Stimulated activated CD8-positive, alpha-beta memory T cell treated with anti-CD3 and anti-CD28 coated beads, Interleukin-4, amount 100 ng/mL, for 1 hour (primary cell): ENCODE measurements at places on chromosomes 5 and 9.

- DNase-seq = no peak
These were observed 88.6 kb downstream of the GDNF start for GRCh38 chr5:37751227-37751626.

DNA sequence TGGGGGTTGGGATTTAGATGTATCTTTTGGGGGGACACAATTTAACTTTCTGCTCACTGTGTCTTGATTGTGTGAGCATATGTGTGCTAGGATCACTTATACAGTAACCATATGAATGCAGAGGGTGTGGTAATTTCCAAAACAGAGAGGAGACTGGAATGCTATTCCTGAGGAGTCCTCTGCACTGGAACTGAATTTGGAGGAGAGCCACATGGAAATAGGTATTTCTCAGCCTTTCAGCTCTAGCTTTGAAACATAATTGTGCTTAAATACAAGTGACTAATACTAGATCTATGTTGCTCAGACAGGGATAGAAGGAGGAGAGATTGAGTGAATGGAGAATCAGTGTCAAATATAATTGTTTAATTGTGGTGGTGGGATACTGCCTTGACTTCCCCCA lies 45.5 kb downstream of the FOCAD start:
- no peak for DNase-seq

DNA sequence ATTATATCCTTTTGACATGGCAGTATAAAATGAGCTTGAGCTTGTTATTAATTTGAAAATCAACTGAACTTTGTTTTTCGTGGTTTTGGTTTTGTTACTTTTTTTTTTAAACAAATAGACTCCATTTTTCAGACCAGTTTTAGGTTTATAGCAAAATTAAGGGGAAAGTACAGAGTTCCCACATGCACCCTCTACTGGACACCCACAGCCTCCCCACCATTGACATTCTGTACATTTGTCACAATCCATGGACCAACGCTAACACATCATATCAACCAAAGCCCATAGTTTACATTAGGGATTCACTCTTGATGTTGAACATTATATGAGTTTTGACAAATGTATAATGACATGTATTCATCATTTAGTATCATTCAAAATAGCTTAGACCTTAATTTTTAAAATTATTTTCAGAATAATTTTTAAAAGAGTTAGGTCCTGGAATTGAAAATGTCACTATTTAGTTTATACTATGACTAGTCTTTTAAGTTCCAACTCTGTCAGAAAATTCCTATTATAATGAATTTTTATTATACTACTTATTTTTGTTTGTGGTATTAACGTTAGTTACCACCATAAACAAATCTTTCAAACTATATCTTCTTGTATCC lies 35.3 kb upstream of the JMY start:
- no peak for DNase-seq

DNA sequence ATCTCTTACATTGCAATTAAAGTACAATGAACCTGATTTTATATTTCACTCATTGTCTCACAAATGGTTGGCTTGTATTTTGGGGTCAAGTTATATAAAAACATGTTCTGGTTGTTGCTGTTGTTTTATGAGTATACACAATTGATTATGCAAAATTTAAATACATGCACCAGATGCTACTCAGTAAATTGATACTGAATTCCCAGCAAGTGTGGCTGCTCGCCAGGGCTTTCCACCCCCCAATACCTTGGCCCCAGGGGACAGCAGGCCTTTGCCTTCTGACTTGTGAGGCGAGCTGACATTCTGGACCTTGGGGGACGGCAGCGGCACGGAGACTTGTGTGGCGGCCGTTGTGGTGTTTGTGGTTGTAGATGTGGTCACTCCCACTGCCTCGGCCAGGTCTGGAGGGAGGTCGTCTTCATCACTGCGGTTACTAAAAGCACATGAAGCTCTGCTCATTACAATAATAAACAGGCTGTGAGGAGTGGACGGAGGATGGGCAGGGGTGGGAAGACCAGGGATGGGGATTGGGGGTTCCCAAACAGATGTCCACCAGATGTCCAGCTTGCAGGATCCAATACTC lies 27.0 kb upstream of the FRRS1L start:
- DNase-seq = no peak

- DNase-seq = no peak
These were observed 56.7 kb upstream of the EQTN start for GRCh38 chr9:27353474-27354229.

GRCh38 chr9:71990466-71990865 lies 69.9 kb downstream of the C9orf57 start:
- no peak for DNase-seq

DNA sequence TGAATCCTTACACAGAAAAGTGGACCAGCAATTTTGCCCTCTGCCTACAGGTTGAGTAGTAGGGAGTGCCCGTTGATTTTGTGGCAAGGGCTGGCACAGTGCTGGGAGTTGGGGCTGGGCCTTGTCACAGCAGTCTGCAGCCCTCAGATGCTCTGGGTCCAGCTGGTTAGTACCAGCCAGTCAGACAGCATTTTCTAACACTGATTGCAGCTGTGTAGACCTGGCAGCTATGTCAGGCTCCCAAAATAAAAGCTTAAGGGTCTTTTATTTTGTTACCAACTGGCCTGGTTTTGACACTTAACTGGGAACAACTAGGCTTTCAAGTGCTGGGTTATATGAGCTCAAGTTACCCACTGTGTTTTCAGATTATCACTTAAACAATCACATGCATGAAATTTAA lies 57.7 kb downstream of the MAT2B start:
- no peak for DNase-seq

DNA sequence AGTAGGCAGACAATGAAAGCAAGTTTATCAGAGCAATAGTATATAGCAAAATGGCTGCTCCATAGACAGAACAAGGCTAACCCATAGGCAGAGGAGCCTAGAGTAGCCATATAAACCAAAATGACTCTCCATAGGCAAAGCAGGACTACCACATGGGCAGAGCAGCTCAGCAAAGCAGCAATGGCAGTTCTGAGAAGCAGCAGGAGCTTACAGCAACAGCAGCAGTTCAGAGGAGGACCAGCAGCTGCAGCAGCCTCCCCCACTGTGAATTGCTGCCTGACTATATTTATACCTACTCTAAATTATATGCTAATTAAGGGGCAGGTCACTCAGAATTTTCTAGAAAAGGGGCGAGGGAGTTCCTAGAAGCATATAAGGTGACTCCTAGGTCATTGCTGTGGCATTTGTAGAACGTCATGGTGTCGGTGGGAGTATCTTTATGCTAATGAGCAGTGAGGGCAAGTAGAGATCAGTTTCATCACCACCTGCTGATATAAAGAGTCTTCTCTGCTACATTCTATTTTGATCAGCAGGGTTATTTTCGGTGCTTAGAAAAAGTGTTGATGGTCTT lies 1115.5 kb downstream of the DTWD2 start:
- DNase-seq = no peak

DNA sequence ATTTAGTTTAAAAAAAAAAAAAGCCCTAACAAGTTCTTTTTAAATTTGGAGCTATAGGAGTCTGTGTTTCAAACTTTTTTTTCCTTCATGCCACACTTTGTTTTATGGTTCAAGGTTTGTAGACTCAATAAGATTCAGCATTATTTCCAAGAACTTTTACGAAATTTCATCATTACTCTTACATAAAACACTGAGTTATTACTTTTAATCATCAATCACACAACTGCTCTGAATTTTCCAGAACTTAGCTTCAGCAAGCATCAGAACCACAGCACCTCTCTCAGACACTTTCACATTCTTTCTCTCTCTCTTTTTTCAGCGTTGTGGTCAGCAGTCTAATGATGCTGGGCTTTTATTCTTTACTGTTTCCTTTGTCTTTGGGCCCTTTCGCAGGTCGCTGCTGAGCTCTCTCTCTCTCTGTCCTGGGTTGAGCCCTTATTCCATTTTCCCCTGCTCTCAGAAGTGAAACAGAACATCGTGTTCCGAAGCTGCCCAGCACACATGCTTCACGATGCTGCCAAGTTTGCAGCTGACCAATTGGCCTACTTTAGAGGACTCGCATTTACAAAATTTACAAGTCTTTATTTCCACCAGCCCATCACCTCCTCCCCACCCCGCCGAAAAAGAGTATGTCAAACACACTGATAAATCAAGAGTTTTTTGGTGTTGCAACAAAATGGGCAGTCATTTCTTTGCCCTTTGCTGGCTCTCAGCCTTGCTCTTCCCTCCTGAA lies 44.6 kb upstream of the PIK3R1 start:
- DNase-seq = no peak

GRCh38 chr9:27019589-27019988 lies 14.1 kb upstream of the LRRC19 start:
- no peak for DNase-seq

DNA sequence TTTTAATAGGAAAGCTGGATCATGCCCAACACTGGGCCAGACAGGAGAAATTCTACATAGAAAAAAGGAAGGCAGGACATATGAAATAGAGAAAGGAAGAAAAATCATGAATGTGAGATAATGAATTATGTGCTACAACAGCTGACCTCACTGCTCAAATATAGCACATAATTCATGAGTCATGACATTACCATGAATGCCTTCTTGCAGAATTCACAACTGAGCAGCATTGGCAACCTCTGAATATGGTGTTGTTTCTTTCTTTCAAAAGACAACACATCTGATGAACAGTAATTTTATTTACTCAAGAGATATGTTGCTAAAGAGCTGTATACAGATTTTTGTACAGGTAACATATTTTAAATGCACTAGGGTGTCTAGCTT lies 34.4 kb downstream of the APBA1 start:
- DNase-seq = no peak

DNA sequence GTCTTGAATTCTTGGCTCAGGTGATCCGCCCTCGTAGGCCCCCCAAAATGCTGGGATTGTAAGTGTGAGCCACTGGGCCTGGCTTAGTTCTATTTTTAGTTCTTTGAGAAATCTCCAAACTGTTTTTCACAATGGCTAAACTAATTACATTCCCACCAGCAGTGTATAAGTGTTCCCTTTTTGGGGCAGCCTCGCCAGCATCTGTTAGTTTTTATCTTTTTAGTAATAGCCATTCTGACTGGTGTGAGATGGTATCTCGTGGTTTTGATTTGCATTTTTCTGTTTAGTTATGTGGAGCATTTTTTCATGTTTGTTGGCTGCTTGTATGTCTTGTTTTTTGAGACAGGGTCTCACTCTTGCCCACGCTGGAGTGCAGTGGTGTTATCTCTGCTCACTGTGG lies 28.2 kb downstream of the CNOT6 start:
- DNase-seq = no peak

DNA sequence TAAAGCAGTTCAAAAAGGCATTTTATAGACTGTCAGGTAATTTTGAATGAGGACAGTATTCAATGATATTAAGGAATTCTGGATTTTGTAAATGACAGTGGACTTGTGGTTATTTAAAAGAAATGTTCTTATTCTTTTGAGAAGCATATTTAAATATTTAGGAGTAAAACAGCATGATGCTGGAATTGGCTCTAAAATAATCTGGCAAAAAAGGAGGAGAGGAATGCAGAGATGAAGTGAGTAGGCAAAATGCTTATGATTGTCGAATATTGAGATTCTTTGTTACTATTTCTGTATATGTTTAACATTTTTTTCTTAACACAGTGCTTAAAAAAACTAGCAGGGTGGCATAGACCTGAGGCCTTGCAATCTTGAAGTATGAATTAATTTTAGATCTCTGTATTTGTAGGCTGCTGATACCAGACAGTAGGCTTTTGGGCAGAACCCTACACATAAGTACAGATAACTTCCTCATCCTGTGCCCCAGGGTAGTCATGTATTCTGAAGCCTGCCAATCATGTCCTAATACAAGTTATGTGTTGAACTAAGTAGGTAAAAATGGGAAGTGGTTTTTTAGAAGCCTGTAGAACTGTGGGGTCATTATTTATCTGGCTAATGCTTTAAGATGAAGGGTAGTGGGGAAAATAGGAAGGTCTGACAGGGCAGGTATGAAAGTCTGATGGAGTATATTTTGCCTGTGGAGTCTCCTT lies 9.4 kb downstream of the CD180 start:
- no peak for DNase-seq

DNA sequence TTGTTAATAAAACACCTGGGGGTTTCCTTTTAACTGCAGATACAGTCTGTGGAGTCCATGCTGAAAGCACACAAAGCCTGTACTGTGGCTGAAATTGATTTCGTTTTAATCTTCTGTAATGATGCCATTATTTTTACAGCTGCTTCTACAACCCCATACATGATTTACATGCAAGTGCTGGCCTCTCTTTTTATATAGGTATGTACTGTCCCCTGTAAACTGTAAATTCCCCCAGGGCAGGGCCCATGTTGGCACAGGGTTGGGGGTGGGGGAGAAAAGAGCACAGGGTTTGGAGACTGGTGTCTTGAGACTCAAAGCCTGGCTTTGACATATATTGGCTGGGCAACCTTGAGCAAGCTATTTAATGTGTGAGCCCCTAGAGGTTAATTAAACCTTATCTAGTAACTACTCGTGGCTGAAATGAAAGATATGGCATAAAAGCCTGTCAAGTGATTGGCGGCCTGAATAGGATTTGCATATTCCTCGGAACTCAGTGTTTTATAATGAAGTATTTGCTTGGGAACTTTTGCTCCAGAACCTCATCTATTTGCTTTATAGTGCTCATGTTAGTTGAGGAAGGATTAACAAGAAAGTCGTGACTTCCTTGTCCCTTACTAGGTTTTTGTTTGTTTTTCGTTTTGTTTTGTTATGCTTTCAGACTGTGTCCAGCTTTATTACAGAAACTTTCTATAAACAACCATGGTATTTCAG lies 34.0 kb downstream of the KLF4 start:
- no peak for DNase-seq

- no peak for DNase-seq
These were observed 333.7 kb downstream of the CWC27 start for GRCh38 chr5:65102371-65102975.
